Stimulated activated CD8-positive, alpha-beta memory T cell treated with anti-CD3 and anti-CD28 coated beads, Interleukin-2, amount 100 ng/mL, for 48 hours (primary cell): ENCODE measurements at places on chromosomes 3 and 15.

DNA sequence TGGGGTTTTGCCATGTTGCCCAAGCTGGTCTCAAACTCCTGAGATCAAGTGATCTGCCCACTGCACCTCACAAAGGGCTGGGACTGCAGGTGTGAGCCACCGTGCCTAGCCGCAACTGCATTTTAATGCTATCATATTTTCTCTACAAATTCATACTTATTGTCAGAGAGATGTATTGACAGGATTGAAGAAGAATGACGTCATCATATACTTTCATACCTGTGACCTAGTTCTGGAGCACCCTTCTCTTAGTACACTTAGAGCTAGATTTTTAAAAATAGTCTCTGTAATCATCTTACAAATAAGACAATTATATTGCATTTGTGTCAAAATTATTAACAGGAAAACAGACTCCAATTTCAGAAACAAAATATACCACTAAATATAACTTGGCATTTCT is 242.8 kb upstream of the PDZRN3 start:
- DNase-seq: no peak

GRCh38 chr15:40011303-40011702 is 27.7 kb downstream of the SRP14 start:
- DNase-seq: no peak

GRCh38 chr3:73298243-73299183 is 237.1 kb downstream of the EBLN2 start:
- DNase-seq: no peak

DNA sequence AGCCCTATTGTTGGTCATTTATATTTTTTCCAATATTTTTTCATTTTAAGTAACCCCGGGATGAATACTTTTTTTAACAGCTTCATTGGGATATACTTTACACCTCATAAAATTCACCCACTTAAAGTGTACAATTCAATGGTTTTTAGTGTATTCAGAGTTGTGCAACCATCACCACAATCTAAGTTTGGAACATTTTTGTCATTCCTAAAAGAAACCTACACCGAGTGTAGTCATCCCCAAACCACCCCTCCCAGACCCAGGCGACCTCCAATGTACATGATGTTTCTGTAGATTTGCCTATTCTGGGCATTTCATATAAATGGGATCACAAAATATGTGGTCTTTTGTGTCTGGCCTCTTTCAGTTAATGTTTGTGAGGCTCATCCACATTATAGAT is 118.3 kb upstream of the FRMD4B start:
- DNase-seq: no peak

DNA sequence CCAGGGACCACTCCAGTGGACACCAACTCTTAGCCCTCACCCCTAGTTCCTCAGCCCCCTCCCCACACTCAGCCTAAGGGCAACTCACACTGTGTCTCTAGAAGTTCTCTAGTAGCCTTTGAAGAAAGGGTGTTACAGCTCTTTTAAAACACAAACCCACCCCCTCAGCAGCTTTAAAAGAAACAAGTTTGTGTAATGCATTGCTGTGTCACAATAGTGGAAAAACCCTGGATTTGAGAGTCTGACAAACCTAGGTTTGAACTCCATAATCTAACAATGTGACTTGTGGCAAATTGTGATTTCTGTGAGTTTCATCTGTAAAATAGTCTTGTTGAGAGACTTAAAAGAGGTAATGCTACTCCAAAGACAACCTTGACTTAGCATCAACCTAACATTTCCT is 54.0 kb downstream of the PLCH1 start:
- DNase-seq: no peak
